Stimulated activated CD8-positive, alpha-beta memory T cell treated with anti-CD3 and anti-CD28 coated beads, Interleukin-15, amount 100 ng/mL, for 4 hours (primary cell): ENCODE measurements at places on chromosomes 16 and 17.

DNA sequence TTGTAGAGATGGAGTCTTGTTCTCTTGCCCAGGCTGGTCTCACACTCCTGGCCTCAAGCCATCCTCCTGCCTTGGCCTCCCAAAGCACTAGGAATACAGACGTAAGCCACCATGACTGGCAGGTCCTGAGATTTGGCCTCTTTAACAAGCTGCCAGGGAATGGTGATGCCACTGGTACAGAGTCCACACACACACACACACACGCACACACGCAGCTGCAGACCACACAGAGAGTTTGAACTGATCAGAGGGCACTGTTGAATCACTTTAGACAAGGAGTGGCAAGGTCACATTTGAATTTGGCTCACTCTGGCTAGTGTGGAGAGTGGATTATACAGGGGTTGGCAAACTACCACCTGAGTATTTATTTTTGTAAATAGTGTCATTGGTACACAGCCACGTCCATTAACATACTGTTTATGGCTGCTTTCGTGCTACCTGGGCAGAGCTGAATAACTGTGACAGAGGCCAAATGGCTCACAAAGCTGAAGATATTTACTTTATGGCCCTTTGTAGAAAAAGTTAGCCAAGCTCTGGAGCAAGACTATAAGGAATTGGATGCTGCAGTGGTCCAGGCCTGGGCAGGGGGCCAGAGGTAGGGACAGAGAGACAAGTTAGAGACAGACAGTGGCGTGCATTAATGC lies 9.9 kb downstream of the ITPRIPL2 start:
- DNase-seq: no peak

GRCh38 chr17:46192439-46193150 lies 634 bp downstream of the KANSL1 start:
- peak; percentile 31 for DNase-seq

- no peak for DNase-seq
These were observed 70.7 kb upstream of the GNAO1 start for GRCh38 chr16:56120447-56121155.

DNA sequence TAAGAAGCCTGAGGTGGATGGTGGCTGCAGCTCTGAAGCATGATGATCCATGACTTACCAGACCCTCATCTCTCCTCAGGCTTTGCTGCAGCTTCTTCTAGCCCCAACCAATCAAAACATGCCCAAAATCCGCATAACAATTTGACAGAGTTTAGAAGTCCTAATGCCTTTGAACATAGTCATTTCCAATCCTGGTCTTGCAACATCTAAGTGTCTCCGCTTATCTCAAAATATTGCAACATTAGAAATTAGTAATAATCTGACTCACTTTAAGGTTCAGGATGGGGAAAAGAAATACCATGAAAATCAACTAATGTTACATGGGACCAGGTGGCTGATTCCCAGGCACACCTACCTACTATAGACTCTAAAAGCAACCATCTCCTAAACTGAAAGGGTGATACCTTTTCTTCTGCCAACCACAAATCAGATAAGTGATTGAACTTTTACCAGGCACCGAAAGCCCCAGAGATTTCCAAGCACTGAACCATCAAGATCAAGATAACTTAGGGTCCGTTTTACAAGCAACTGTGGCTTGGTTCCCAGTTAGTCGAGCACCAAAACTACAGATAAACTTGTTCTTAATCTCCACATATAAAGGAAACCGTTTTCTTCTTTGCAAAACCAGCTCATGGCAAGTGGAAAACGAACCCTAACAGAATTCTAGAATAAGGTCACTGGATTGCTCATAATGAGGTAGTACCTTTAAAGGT lies 14.0 kb downstream of the ERN1 start:
- DNase-seq: no peak
